Fibroblast of mammary gland (primary cell): ENCODE measurements at places on chromosomes 4 and X.

GRCh38 chrX:130413415-130413814 is 11.6 kb downstream of the RBMX2 start:
- DNase-seq = peak; percentile 8

DNA sequence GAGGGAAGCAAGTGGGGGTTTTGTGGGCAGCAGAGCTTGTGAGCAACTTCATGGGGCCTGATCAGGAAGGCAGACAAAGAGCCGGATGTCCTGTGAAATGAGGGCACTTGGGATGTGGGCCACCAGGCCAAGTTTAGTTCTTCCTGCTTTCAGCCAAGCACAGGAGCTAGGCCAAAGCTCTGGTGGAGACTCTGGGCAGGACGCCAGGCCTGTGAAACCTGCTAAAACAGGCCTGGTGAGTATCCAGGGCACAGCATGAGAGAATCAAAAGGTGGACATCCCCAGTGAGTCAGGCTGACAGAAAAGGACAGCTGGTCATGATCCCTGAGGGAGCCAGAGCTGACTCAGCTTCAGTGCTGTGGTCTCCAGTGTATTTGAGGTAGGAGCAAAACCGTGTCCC is 95.7 kb downstream of the NPNT start:
- DNase-seq = peak; percentile 80

DNA sequence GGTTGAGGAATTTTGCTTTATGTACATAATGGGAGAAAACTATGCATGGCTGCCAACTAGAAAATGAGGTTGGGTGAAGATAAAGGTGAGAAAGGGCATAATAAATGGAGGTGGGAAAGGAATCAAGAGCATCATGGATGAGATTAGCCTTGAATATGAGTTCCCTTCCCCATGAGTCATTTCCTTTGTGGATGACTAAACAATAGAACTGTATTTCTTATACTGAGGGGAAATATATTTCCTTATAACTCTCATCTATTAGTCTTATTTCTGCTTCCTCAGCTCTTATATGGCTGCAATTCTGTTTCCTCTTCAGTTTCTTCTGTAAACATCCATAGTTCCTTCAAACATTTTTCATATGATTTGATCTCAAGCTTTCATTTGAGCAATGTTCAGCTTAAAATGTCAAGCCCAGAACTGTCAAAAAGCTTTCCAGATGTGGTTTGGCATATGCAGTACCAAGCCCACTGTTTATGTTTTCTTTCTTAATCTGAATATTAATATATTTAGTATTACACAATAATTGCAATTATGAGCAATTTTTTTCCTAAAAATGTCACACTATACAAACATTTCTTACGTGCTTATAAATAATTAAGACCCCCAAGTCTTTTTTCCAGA is 100.7 kb upstream of the GRPR start:
- DNase-seq = peak; percentile 54

DNA sequence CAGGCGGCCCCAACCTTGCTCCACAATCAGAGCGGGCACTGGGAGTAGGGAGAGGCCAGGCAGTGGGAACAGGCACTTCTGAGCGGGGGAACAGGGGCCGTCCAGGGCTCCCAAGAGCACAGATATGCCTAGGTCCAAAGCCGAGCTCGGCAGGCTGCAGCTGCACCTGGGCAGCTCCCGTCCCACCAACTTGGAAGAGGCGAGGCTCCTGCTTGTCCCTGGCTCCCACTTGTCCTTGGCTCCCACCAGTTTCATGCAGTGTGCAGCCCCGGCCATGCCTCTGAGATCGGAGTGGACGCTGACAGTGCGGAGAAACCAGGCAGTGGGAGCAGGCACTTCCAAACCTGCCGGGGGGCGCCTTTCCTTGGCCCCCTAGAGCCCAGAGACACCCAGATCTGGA is 84.0 kb upstream of the XAGE2 start:
- DNase-seq = no peak
